ENCODE measurements at places on chromosomes 11 and 22. TPM values are rescaled to one million over a fixed set of nuclear protein-coding genes. Genes with fewer than 3 reads are reported as not detected.

GRCh38 chr22:46239261-46240048 lies 10.6 kb downstream of the CDPF1 start:
- DNase-seq = no peak

- DNase-seq = no peak
Observed at GRCh38 chr22:37920126-37920525, 14.0 kb downstream of the MICALL1 start.

DNA sequence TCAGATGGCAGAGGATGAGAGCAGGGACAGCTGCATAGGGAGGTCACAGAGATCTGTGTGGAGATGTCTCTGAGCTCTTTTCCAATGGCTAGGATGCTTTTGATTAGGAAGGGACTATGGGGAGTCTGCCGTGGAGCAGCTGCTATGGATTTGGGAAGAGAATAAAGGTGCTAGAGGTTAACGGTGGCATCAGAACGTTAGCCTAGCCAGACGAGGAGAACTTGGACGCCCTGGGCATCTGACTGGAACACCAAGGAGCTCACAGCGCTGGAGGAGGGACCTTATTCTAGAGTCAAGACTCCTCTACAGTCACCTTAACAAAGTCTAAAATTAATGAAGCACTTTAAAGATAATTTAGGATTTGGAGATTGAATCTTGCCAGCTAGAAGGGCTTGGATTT lies 157.2 kb upstream of the B3GAT1 start:
- no peak for DNase-seq

- DNase-seq = no peak
Observed at GRCh38 chr11:108319541-108320145, 96.8 kb downstream of the ATM start.

GRCh38 chr11:17794981-17795380 lies 60.4 kb downstream of the KCNC1 start:
- DNase-seq = no peak

DNA sequence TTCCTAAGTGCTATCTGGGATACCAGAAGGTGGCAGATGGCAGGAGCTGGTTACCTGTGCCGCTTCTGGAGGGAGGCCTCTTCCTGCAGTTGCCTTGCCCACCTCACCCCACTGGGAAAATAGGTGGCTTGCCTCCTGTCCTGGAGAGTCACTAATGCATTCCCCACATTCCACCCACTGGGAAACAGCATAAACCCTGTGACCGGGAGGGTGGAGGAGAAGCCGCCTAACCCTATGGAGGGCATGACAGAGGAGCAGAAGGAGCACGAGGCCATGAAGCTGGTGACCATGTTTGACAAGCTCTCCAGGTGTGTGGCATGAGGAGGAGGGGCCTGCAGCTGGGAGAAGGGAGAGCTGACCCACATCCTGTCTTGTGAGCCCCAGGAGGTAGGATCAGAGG lies 5.6 kb downstream of the RIC8A start:
- no peak for DNase-seq

DNA sequence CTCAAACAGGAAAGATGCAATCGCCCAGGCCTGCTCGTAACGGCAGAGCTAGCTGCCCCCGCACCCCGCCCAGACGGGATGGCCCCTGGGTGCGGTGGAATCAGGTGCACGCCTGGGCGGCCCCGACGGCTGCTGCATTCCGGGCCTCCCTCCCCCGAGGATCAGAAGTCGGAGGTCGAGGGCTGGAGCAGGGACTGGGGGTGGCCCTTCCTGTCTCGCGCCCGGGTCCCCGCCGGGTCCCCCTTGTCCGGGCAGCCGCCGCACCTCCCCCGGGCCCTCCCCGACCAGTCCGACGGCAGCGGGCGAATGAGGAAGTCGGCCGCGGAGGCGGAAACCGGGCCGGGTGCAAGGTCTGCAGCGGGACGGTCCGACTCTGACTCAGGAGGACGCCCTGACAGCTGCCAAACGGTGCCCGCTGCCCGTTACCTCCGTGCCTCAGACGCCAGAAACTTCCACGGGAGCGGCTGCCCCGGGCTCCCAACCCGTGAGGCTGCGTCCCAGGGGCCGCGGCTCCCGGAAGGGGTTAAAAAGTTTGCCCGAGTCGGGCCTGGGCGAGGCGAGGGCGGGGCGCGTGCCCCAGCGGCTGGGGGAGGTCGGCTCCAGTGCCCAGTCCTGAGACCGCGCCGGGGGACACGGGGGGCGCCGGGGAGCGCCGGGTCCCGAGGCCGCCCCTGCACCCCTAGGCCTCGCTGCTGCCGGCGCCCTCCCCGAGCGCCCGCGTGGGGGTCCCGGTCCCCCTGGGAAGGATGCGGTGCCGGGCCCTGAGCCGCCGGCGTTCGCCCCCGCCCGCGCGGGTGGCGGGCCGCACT lies 663 bp downstream of the MYH9 start:
- peak; percentile 38 for DNase-seq

DNA sequence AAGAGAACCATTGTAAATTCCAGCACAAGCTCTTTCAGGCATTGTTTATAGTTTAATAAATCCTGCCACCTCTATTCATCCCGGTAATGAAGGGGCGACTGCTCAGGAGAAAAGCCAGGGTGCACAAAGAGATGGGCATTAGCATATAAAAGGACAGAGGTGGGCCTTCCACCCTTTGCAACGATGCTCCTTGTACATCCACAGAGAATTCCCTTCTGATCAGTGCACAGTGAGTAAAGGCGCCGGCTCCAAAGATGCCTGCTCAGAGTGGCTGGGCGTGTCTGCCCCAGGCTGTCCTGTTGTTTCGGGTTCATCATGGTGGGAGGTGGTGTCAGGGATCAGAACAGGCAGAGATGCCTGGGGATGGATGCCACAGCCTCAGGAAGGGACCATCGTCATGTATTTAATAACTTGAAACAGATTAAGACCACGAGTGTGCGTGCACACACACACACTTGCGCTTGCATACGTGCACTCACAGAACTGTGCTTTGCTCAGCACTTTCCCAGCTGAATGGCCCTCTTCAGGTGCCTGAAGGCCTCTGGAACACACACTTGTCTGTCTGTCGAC lies 305.0 kb downstream of the TBC1D22A start:
- DNase-seq = no peak

- no peak for DNase-seq
Observed at GRCh38 chr11:118168751-118169150, 7.7 kb downstream of the SCN2B start.

DNA sequence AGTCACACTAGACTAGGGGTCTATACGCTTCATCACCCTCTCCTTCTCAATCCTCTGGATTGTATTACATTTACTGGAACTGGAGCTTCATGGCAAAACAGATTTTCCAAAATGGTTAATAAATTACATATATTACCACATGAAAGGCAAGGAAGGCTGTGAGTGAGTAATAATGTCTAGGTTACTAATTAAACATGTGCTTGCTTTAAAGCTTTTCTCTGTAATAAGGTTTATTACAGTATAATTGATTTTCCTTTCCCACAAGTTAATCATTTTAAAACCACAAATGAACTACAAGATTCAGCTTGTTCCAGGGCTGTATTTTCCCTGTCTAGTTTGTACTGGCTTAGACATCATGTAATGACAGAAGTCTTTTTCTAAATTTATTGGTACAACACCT lies 25.6 kb downstream of the MMP13 start:
- no peak for DNase-seq

DNA sequence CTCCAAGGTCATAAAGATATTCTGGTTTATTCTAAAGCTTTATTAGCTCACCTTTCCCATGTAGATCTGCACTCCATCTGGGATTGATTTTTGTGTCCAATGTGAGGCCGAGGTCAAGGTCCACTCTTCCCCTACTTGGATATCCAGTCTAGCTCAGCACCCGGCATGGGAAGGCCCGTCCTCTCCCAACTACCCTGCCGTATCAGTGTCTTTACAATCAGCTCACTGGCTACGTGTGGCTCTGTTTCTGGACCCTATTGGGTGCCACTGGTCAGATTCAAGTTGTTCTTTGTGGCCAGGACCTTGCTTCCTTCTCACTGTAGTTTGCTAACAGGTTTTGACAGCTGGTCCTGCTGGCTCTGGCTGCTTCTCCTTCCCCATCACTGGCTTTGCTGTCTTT lies 30.9 kb downstream of the KCNQ1OT1 start:
- no peak for DNase-seq

- no peak for DNase-seq
Observed at GRCh38 chr22:49267996-49268395, 559.7 kb downstream of the BRD1 start.

GRCh38 chr22:23168391-23169042 lies 11.8 kb upstream of the BCR start:
- DNase-seq = no peak

- DNase-seq = no peak
Observed at GRCh38 chr22:44821741-44822475, 69.5 kb downstream of the ARHGAP8 start.

DNA sequence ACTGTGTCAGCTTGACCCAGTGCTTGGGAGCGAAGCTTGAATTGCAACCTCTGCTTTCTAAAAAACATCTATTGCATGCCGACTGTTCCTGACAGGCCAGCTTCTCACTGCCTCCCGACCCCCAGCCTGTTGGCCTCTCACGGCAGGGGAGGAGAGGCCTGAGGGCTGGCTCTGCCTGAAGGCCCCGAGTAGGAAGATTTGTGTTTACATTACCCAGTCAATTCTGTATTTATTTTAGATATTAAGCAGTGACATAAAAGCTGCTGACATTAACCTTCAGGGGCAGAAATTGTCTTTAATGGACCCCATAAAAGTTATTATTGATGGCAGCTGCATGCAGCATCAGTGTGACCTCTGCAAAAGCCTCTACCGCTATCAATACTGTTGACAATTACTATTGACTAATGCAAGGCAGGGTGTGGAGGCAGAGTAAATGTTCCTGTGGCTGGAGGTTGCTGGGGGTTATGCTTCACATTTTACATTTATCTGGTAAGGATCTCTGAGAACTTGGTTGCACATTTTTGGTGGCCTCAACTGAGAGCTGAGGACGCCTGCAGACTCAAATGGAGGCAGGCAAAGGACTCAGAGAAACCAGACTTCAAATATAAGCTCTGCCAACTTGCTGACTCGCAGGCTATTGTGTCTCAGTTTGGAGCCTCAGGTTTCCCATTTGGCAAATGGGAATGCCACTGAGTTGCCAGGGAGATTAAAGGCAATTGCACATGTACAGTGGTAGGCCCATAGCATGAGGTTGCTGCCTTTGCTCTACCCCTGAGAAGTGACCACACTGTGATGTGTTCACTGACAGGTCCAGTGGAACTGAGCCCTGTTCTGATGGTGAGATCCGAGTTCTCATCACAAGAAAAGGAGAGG lies 380.5 kb downstream of the TENM4 start:
- no peak for DNase-seq

DNA sequence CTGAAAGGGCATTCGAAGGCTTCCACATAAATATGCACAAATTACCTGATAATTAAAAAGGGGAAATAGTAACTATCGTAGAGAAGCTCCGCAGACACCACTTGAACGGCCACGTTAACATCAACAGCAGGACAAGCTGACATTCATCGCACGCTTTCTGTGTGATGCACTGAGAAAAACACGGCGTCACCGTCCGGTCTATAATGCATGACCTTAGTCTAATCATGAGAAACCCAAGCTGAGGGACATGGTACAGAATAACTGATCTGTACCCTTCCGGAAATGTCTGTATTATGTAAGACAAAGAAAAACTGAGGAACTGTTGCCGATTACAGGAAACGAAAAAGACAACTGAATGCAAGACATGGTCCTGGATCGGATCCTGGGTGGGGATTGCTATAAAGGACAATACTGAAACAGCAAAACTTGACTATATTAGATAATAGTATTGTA lies 678 bp upstream of the RANGAP1 start:
- no peak for DNase-seq

- DNase-seq = no peak
Observed at GRCh38 chr11:60912851-60913528, 968 bp upstream of the TMEM109 start.

- no peak for DNase-seq
Observed at GRCh38 chr11:75949023-75949672, 134.1 kb downstream of the UVRAG start.

- DNase-seq = no peak
Observed at GRCh38 chr11:120797143-120797542, 226.8 kb upstream of the TBCEL start.

DNA sequence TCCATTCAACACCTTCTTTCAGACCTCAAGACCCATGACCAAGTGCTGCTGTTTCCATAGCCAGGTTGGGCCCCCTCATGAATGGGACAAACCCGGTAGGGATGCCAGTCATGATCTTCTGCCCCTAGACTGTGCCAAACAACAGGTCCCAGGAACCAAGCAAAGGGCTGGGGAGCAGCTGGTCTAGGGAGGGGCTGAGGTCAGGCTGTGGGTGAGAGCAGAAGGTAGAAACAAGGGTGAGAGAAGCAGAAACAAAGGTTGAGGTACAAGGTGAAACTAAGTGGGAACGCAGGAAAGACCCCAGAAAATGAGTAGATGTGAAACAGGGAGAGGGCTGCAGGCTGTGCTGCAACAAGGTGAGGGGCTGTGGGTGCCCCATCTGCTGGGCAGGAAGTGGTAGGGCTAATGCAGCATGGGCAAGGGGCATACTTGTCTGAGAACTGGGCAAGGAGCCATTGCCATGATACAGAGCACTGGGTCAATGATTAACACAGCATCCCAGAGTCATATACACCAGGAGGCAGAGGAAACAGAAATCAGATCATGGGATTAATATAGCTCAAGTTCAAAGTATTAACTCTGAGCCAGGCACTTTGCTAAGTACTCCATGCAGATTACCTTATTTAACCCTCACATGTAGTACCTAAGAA lies 45.9 kb downstream of the SLC1A2 start:
- no peak for DNase-seq

GRCh38 chr11:5380740-5381342 lies 2.8 kb upstream of the OR51M1 start:
- peak; percentile 89 for DNase-seq

DNA sequence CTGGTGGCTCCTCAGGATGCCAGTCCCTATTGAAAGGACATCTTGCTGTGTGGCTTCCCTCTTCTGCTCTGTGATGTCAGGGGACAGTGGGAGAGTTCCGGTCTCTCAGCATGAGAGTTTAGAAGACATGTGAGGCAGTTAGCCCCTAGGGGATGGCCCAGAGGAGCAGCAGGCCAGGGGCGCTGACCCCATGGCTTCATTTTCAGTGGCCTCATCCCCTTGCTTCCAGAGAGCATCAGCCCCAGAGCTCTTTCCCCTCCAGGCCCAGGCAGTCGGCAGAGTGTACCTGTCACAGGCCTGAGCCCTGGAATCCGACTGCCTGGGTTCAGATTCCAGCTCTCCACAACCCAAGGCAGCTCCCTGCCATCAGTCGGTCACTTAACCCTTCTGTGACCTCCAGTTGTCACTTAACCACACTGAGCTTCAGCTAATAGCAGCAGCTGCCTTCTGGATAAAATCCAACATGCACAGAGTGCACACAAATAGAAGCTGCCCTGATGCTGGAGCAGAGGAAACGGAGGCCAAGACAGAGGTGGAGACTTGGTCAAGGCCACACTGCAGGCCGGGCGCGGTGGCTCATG lies 14.1 kb upstream of the LRRC10B start:
- no peak for DNase-seq

SNX15 gene
- total RNA-seq = 15.6 TPM

VWCE gene
- 16.9 TPM for total RNA-seq

OR2AG1 gene
- total RNA-seq = 0.04 TPM

HIC2 gene
- total RNA-seq = 28.0 TPM

C22orf31 gene
- not detected for total RNA-seq

PANX3 gene
- not detected for total RNA-seq

SLC5A12 gene
- 1.4 TPM for total RNA-seq

SCUBE2 gene
- total RNA-seq = not detected

TECTA gene
- total RNA-seq = 0.74 TPM

STX3 gene
- total RNA-seq = 47.9 TPM

DBX1 gene
- not detected for total RNA-seq
